ENCODE measurements at places on chromosomes 4 and X.

GRCh38 chr4:48127682-48128404 is 6.2 kb downstream of the TXK start:
- DNase-seq: peak; percentile 24

DNA sequence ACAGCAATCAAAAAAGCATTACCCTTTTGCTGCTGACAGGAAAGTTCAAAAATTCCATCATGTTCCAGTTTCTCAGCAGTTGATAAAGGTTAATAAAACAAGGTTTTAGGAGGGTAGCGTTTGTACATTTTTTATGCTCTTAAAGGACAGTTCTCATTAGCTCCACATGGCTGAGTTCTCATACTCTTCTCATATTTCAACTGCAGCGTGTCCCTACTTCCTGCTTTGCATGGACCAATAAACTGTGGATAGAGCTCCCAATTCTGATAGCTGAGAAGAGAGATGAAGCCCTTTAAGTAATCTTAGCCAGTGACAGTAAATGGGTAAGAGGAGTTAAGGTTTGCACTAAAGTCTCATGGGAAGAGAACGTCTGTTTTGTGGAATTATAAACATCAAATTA is 53.5 kb downstream of the SPANXA2 start:
- DNase-seq: no peak

GRCh38 chrX:39969099-39969818 is 128.5 kb downstream of the BCOR start:
- DNase-seq: peak; percentile 91

GRCh38 chrX:141724186-141724585 is 25.6 kb upstream of the SPANXD start:
- no peak for DNase-seq

- no peak for DNase-seq
Observed at GRCh38 chr4:6193399-6193798, 7.0 kb downstream of the JAKMIP1 start.

GRCh38 chr4:185437809-185438208 is 12.0 kb upstream of the UFSP2 start:
- DNase-seq: no peak

DNA sequence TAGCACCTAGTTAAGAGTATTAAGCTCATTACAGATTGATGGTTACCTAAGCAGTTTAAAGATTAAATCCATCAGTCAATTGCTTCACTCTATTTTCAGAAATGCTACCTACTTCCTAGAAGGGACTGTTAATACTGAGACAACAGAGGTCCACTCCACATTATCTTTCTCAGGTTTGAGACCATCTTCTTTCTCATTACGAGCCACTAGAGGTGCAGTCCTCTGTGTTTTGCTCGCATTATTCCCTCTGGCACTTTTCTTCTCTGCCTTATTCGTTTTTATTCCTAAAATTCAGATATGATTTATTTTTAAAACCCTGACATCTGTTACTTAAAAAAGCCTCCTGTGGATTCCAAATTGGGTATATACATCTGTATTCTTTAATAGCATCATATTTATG is 459.1 kb downstream of the FSTL5 start:
- DNase-seq: no peak

DNA sequence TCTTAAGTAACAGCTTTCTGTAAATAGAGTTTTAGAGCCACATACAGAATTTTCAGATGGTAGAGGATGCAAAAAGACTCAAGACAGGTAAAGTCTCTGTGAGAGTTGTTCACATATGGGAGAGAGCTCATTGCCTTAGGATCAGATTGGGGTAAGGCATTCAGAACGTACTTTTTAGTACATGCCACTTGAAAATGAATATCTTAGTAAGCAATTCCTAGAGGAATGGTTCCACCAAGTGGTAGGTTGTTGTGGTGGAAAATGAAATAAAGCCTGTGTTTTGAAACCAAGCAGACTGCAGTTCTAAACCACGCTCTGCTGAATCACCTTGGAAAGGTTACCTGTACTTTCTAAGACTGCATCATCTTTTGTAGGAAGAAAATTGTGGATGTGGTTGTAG is 547.0 kb upstream of the LCORL start:
- DNase-seq: peak; percentile 27

DNA sequence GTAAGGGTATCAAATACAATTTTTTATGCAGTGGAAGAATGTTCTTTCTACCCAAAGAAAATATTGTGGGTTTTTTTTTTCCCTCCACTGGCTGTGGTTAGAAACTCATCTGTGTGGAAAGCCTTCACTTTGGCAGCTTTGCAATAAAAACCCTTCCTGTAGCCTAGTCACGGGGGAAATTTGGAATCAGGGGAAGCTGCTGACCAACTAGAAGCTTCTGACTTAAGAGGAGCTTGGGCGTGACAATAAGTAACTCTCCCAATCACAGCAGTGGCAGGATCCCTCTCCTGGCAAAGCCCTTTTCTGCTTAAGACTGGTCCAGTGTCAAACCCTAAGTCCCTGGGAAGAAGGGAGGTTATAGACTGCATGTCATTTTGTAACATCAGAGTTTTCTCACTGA is 87.9 kb downstream of the LRRC66 start:
- DNase-seq: no peak

GRCh38 chr4:139728840-139729239 is 63.2 kb downstream of the MGST2 start:
- peak; percentile 38 for DNase-seq

DNA sequence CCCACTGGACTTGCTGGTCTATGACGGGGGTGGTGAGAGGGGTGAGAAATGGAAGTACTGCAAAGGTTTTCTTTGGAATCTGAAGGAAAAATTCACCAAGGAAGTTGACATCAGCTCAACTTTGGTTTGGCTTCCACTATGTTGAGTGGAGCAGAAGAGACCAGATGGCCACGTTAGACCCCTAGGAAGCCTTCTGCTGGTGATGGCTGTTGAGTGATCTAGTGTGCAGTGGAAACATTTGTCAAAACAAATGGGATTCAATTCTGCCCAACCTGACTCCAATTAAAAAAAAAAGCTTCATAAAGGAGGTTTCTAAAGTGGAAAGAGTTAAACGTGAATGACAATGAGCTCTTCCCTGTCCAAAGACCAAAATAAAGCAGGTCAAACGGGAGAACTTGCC is 25.7 kb downstream of the SEL1L3 start:
- DNase-seq: no peak

GRCh38 chr4:150078041-150078578 is at the start of gene DCLK2:
Gene DCLK2, plus strand, starts transcription at chr4:150078445. Its CDS starts 583 bp downstream, at chr4:150079028.
- peak; percentile 85 for DNase-seq

DNA sequence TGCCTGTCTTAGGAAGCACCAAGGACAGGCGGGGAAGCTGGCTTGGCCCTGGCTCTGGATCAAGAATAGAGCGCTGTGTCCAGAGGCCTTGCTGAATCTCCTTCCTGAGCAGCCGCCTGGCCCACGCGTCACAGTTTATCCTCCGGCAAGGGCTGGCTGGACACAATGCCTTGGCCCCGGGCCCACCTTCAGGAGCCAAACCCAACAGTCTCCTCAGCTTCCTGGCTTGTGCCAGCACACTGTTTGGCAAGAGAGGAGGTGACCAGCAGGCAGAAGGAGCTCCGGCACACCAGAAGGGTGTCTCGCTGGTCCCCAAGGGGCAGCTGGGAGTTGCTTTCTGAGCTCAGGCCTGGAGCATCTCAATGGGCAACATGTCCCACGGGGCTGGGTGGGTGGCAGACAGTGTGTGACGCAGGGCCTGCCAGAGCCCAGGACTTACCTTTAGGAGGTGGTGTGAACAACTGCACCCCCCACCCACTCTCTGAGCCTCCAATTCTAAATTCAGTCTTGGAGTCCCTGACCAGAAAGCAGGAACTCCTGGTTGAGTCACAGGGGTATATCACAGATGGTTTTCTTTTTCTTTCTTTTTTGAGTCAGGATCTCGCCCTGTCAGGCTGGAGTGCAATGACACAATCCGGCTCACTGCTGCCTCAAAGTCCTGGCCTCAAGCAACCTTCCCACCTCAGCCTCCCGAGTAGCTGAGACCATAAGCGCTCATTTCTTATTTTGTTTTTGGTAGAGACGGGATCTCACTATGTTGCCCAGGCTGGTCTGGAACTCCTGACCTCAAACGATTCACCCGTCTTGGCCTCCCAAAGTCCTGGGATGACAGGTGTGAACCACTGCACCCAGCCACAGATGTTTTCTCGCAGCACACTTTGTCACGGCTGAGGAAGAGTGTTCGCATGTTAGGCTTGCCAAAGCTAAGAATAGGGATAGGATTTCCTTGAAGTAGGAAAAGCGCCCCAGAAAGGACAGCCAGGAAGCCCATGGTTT is 361.2 kb downstream of the BCOR start:
- DNase-seq: peak; percentile 40

DNA sequence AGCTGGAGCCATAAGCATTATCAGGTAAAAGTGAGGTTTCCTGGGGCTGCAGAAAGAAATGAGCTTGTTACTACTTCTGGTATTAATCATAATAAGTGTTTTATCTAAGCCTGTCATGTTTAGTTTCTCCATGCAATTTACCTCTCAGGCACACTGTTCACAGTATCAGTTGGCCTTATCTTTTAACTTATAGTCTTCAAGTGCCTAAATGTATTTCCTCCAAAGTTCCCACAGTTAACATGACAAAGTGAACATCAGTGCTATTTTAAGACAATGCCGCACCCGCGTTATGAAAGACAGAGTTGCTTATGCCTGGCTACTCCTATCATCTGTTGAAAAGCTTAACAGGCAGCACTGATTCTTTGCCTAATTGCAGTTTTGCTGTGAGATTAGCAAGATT is 408.7 kb upstream of the FAM241A start:
- no peak for DNase-seq

DNA sequence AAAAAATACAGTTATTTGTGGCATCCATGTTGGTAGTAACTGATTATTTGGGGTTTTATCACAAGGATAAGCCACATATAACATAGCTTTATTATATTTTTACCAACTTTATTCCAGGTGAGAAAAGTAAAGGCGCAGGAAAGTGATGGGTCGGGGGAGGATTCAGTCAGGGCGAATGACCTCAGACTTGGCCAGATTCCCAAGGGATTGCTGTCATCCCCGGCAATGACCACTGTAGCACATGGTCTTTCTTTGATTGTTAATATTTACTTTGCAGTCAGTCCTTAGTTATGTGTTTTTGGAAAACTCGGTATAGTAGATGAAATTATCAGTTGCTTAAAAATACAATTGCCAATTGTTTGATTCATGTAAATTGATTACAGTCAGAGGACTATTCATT is 17.6 kb downstream of the GRIA3 start:
- no peak for DNase-seq

- no peak for DNase-seq
Observed at GRCh38 chr4:133865612-133866327, 335.8 kb downstream of the PABPC4L start.

DNA sequence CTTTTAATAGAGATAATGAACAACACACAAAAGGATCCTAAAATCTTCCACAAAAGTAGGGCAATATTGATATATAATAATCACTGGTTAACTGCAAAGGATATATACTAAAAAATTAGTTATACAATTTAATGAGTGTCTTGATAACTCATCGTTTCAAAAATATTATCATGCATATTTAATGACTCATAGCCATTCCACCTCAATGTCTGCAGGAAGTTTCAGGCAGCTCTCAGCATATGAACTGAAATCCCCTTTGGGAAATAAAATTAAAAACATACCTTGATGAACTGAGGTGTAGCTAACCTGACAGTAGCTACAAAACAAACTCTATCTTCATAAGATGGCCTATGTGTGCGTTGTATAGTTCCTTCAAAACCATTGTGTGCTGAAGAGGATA is 62.9 kb downstream of the TMEM165 start:
- no peak for DNase-seq

GRCh38 chr4:90234916-90235547 is 107.8 kb downstream of the CCSER1 start:
- peak; percentile 80 for DNase-seq

DNA sequence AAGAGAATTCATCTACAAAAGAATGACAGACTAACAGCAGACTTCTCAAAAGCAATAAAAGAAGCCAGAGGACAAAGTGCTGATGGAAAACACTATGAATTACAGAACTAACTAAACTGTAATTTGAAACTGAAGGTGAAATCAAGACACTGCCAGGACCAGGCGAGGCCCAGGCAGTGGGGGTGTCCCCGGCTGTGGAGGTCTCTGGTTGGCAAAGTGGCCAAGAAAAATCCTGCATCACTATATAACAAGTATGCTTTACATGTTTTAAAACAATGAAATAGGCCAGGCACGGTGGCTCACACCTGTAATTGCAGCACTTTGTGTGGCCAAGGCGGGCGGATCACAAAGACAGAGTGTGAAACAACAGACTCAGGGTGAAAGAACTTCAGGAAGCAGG is 32.9 kb downstream of the CHM start:
- no peak for DNase-seq

DNA sequence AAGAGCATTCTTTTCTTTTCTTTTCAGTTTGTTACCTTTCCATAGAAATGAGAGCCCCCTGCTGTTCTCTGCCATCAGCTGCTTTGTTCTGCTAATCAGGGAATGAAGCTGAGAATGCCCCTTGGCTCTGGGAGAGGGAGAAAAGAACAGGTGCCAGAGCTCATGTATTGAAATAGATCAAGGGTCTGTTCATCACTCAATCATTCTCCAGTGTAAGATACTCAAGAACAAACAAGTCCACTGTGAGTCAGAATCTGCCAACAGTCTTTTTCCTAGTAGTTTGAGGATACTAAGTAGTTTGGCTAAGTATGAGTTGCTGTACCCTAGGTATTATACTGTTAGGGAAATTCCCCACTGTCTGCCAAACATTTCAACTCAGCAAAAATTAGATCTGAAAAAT is 144.3 kb downstream of the RTL3 start:
- DNase-seq: no peak

DNA sequence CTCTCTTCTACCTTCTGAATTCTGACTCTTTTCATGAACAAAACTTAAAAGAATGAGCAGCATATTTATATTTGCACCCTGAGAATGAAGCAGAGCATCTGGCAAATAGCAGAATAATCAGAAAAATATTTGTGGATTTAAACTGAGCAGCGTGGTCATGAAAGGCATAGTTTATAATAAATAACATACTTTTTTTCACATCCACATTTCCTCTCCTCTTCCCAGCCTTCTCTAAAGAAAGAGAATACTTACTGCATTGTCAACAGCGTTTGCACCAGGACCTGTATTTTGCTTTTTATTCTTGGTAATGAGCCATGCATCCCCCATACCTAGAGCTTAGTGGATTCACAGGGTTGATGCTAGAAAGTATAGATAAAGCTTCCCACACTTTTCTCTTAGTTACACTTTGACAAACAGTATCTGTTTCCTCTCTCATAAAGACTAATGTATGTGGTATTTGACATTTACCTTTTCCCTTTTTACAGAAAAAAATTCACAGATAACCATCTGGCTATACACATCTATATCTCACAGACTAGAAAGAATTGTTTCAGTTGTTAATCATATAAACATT is 131.5 kb downstream of the PRSS12 start:
- no peak for DNase-seq

GRCh38 chr4:16669036-16669435 is 229.4 kb downstream of the LDB2 start:
- DNase-seq: no peak

- DNase-seq: no peak
Observed at GRCh38 chr4:85642356-85643100, 167.6 kb downstream of the ARHGAP24 start.

DNA sequence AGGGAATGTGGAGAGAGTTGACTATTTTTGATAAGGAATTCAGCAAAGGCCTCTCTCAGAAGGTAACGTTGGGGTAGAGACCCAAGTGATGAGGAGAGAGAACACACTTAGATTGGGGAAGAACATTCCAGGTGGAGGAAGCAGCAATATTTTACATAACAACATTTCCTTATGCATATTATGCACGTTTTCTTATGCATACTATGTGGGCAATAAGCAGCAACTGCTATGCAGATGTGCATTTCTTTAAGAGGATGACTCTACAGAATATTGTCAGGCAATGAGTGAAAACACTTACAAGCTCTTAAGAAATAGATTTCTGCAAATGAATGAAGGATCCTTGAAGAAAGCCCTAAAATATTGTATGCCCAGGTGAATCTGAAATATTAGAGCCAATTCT is 91.1 kb downstream of the TMEM47 start:
- DNase-seq: no peak

Data from NCI-H1092 treated with DMSO at 0.1 percent for 48 hours (cell line).